ENCODE measurements at places on chromosomes 2 and 18.

DNA sequence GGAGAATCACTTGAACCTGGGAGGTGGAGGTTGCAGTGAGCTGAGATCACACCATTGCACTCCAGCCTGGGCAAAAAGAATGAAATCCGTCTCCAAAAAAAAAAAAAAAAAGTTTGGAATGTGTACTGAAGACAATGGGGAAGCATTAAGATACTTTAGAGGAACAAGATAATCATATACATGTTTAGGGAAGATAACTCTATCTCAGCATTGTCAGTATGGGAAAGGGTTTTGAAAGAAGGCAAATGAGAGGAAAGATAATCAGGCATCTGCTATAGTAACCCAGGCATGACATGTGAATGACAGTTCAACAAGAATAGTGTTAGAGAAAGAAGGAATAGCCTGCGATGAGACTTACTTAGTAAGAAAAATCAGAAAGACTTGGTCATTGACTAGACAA, 112.0 kb downstream of the ATAD2B start:
- no peak for DNase-seq

GRCh38 chr2:149613704-149614103, 26.1 kb upstream of the MMADHC start:
- no peak for DNase-seq

GRCh38 chr18:27599202-27599829, 414.2 kb upstream of the CHST9 start:
- DNase-seq = no peak

- no peak for DNase-seq
These were observed 37.5 kb upstream of the NCOA1 start for GRCh38 chr2:24453379-24454073.

- DNase-seq = no peak
These were observed 216.9 kb downstream of the UXS1 start for GRCh38 chr2:105977212-105977611.

DNA sequence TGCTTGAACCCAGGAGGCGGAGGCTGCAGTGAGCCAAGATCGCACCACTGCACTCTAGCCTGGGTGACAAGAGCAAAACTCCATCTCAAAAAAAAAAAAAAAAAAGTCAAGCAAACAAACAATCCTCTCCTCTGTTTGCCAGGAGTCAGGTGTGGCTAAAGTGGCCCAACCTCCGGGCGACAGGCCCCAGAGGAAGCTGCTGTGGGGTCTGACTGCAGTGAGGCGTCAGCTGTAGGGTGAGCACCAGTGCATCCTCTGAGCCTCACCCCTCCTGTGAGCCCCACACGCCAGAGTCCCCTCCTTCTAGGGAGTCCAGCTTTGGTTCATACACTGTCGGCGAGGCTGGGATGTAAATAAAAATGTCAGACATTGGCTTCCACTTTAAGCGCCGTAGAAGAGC, 76.5 kb upstream of the HS6ST1 start:
- DNase-seq = no peak

DNA sequence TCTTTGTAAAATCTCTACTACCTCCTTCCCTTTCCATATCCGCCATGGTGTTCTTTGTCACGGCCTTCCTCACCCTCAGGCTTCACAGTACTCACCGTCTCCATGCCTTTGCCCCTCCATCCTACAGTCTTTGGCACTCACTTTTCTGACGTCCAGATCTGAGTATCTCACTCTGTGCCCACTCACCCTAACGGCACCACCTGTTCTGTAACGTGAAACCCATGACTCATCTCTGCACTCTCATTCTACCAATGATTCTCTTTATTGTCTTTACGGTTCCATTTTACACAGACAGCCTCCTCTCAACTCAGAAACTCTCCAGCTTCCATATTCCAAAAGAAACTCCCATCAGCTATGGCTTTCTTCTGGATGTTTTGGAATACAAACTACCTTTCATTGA, 56.7 kb downstream of the NETO1 start:
- DNase-seq = no peak

GRCh38 chr2:189592353-189592984, 11.9 kb upstream of the SLC40A1 start:
- DNase-seq = no peak

GRCh38 chr2:320561-320960, 32.7 kb upstream of the ALKAL2 start:
- no peak for DNase-seq

DNA sequence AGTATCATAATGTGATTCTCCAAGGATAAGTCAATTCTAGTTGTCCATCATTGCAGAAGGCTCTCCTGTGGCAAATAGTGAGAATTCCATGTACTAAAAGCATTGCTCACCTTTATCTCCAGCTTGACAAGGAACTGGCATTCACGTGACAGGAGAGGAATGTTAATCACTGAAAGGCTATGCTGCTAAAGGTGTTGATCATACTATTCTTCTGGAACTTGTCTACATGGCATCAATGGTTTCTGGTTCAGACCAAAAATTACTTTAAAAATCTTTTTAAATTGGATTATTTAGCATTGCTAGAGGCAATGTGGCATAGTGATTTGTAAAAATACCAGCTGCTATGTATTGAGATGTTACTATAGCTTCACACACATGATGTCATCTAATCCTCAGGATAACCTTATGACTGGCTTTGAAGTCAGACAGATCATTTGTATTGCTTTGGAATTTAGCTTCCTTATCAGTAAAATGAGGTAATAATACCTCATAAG, 414.4 kb downstream of the MTX2 start:
- no peak for DNase-seq

GRCh38 chr2:176656038-176656775, 387.0 kb downstream of the MTX2 start:
- no peak for DNase-seq

DNA sequence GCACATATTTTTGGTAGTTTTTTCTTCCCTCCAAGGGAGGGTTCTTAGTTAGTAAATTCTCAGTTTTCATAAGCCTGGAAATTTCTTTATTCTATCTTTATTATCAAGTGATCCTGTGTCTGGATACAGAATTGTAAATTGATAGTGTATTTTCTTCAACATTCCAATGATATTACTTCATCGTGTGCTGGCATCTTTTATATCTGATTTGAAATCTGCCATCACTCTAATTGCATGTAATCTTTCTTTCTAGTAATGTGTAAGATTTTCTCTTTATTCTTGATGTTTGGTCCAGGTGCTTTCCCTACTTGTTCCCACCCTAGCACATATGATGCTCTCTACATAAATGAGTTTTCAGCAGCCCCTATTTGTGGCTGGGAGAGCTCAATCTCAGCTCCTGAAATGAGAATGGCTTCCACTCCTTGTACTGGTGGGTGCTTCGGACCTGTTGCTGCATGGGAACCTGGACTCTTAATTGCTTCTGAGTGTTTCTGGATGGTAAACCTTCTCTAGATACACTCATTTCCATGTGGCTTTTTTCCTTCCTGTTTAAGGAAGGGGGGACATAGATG, 102.7 kb downstream of the SMIM21 start:
- DNase-seq = no peak
